Posterior vena cava (tissue), 2 donors: ENCODE measurements at places on chromosomes 11 and 22. TPM values are rescaled to one million over a fixed set of nuclear protein-coding genes. Genes with fewer than 3 reads are reported as not detected.

DNA sequence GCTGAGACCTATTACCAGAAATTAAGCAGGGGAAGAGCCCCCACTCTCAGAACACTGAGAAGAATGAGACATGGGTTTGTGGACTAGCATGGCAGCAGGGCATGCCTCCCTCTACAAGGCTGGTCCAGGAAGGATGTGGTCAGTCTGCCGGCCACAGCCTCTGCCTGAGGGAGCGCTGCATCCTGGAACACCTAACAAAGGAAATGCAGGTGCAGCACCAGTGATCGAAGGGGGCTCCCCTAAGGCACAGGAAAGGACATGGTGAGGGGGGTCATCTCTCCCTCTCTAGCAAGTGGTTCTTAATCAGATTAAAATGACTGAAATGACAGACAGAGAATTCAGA is 40.6 kb upstream of the ARL14EP start:
- peak; percentile 78 for DNase-seq

ADAMTS8 gene
- 0.86 TPM for total RNA-seq

CBLIF gene
- not detected for total RNA-seq

TRIOBP gene
- total RNA-seq: 93.8 TPM

OR4C45 gene
- not detected for total RNA-seq

DNA sequence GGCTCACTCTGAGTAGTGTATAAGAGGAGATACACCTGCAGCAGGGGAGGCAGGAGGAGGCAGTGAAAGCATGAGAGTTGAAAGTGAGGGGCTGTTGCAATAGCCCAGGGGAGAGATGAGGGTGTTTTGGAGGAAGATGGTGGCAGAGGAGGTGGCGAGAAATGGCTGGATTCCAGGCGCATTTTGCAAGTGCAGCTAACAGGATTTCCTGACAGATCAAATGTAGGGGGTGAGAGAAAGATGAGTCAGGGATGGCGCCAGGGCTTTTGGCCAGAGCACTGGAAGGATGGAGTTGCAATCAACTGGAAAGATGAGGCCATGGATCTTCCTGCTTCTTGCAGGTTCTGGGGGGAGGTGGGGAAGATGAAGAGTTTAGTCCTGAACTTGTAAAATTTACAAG is 16.8 kb upstream of the TSPAN18 start:
- no peak for DNase-seq

DNA sequence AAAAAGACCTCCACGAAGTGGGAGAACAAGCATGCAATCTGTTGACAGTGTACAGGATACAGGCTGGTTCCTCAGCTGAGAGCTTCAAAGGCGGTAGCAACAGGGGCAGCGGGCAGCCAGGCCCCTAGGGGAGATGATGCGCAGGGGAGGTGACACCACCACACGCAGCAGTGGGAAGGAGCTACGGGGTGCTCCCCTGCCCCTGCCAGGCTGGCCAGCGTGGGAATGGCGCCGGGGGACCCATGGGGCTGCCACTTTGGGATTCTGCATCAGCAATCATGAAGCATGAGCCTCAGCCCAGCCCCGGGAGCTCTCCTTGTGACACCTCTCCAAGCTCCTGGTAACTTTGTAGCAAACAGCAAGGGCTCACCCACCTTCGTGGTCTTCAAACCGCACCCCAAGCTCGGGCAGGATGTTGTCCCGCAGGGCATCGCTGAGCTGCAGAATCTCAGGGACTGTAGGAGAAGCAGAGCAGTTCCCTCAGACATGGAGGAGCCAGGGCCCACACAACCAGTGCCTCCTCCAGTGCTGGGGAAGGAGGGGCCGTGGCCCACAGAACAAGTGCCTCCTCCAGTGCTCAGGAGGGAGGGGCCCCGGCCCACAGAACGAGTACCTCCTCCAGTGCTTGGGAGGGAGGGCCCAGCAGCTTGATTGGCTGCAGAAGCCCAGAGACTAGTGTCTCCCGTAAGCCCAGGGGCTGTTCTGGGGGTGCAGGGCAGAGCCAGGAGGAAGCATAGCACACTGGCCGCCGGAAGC is 14.6 kb upstream of the NAP1L4 start:
- DNase-seq: peak; percentile 71

ARFGAP2 gene
- total RNA-seq: 58.5 TPM
